Amniotic stem cell (primary cell): ENCODE measurements at places on chromosomes 6 and 20.

- DNase-seq: no peak
Observed at GRCh38 chr6:55499591-55499990, 79.4 kb downstream of the HMGCLL1 start.

GRCh38 chr6:17015144-17015543 is 86.7 kb upstream of the STMND1 start:
- DNase-seq: no peak

DNA sequence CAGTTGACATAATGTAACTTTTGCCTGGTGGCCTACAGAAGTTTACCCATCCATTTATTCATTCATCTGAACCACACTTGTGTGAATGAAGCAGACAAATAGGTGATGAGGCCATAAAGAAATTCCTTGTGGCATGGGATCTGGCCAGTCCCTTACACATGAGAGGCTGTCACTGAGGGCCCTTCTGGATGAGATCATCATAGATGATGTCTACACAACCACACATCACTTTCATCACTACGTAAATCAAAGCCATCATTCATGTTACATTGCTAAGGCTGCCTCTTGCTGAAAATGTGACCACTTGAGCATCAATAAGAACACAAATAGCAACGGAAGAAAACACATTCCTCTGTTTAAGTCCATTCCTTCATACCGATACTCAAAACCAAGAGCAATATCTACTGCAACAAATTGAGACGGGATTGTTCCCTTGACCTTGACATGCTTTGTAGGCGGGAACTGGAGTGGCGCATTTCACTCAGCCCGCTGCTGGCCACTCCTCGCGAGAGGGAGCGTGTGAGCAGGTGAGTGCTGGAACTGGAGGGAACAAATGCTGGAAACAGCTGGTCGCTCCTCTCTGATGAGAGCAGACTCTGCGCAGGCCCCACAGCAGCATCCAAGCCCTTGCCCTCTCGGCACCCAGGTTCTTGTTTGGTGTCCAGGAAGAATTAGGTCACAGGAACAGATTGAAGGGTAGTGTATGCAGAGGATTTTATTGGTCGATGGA is 49.3 kb downstream of the FAM50B start:
- no peak for DNase-seq

GRCh38 chr20:35669681-35670080 is 5.0 kb upstream of the CPNE1 start:
- DNase-seq: no peak

DNA sequence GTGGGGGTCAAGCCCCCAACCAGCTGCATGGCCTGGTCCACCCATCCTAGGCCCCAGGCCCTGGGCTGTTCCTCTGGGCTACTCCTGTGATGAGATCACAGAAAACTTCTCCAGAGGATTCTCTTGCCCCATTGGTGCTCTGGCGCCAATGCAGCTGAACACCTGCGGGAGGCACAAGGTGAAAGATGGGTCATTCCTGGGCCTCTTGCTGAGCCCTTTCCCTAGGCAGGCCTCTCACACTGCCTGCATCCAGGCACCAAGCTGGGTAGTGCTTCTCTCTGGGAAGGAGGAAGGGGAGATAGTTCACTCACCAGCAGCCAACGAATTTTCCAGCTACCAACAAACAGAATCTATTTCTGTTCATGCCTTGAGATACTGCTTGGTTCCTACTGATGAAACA is 142.1 kb downstream of the PXDC1 start:
- DNase-seq: no peak

- DNase-seq: no peak
Observed at GRCh38 chr6:23783901-23784300, 342.1 kb upstream of the NRSN1 start.

GRCh38 chr6:136737871-136738691 is 54.2 kb downstream of the MAP3K5 start:
- no peak for DNase-seq

DNA sequence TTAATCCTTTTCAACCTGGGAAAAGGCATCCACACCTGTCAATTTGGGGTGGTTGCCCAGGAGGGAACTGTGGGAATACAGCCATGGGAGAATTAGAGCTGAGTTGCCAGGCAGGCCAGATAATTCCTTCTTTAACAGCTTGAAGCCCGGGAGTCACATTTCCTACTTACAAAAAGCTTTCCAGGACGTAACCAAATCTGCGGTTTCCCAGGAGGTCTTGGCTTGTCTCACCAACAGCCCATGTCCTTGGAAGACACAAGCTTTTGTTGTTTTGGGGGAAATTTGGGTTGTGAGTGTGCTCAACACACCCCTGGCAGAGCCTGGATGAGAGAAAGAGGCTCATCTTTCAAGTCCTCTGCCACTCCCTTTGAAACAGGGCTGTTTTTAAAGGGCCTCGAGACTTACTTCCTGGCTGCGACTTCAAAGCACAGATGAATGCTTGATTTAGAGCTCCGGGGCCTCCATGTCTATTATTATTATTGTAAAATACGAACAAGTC is 465.9 kb upstream of the BTBD3 start:
- no peak for DNase-seq

GRCh38 chr6:130069485-130069884 is 51.1 kb downstream of the L3MBTL3 start:
- no peak for DNase-seq

GRCh38 chr6:54601600-54602300 is 244.8 kb upstream of the FAM83B start:
- no peak for DNase-seq

- no peak for DNase-seq
Observed at GRCh38 chr20:23347791-23348190, 2.8 kb upstream of the NXT1 start.

DNA sequence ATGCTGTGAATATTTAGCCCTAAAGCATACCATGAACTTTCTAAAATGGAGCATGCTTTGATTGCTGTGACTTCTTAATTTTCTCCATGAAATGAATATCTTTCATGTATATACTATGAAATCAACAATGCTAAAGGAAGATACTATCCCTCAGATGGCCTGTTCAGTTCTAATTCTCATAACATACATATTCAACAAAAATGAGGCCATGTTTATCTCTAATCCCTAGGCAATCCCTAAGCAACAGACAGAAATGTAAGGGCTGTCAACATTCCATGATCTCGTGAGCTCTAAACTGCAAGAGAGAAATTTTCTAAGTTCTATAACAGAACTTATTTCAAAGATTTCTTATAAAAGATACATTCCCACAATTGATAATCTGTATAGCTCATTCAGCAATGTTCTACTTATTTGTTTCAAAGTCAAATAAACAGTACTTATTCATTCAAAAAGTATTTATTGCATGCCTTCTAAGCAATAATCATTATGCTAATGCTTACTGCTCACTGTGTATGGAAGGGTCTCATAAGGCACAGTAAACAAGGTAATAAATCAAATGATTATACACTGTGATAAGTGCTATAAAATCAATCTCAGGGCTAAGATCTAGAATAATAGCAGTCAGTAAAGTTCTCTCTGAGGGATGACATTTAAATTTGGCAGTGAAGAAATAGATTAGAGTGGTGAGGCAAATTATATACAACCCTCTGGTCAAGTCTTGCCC is 492.9 kb downstream of the PHF3 start:
- DNase-seq: no peak

GRCh38 chr6:148166339-148166968 is 176.2 kb upstream of the SASH1 start:
- DNase-seq: peak; percentile 44

GRCh38 chr20:60053125-60053817 is 95.0 kb downstream of the CDH26 start:
- no peak for DNase-seq

DNA sequence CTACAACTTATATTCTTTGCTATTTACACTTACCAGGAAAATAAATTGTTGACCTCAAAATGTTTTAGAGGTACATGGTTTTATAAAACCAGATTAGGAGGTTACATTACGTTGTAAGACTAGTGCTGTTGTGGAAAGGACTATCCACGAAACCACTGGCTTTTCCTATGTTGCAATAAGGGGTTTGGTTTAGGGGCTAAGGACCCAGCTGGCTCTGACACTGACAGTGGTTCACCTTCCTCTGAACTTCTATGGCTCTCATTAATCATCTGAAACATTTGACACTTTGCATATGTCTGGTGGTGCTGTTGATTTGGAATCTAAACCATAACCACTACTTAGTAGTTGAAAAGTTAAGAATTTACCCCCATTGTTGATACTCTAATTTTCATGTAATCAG is 186.7 kb downstream of the NKAIN2 start:
- no peak for DNase-seq

- DNase-seq: no peak
Observed at GRCh38 chr6:70219943-70220613, 82.8 kb downstream of the COL9A1 start.
